ENCODE measurements at places on chromosomes 5 and 9.

DNA sequence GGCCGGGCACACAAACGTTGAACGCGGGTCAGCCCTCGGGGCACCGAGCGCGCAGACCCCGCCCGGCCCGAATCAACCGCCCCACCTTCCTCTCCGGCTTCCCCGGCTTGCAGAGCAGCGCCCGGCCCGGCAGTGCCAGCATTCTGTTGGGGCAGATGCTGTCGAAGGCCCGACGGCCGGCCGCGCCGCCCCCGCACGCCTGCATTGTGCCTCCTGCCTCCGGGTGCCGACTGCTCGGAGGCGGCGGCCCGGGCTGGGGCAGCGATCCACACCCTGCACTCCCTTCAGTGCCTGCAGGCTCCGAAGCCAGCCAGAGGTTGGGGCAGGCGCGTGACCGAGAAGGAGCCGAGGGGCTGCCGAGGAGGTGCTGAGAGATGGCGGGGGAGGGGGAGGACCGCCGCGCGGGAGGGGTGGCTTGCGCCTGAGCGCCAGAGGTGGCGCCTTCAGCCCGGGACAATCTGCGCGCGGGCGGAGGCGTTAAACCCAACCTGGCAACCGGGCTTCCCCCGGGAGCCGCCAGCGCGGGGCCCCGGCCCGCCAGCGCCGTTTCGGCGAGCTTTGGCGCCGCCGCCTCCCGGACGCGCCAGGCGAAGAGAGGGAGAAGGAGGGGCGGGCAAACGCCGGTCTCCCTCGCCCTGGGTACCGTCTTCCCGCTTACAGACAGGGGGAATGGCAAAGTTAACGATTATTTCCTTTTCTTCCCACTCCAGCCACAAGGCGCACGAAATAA is at the start of gene MCIDAS:
Gene MCIDAS, minus strand, starts transcription at position 382 of the 730 bp plus-strand sequence. Its CDS starts 177 bp downstream, at position 205.
- DNase-seq, result peak; percentile 58

GRCh38 chr9:69443178-69443577 is 118.2 kb downstream of the ENTREP1 start:
- DNase-seq, result no peak

DNA sequence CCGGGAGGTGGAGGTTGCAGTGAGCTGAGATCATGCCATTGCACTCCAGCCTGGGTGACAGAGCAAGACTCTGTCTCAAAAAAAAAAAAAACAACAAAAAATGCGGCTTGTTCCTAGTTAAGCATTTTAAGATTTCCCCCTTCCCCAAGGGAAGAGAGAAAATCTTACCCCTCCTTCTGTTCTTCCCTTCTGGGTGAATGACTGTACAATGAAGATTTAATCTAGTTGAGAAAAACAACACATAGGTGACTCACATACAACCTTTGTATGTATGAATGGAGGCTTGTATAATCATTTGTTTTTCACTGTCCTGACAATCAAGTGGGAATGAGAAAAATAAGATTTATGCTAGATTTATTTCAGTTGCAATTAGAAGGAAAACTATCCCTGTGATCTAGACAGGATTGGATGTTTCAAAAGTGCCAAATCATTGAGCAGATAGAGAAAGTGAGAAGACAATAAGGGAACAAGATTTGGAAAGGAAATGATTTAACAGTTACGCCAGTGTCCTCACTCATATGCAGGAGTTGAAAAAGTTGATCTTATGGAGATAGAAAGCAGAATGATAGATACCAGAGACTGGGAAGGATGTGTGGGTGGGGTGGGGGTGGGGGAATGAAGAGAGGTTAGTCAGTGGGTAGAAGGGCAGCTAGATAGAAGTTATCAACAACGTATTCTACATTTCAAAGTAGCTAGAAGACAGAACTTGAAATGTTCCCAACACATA is 16.7 kb downstream of the GDA start:
- DNase-seq, result no peak

GRCh38 chr5:122849771-122850170 is 4.4 kb downstream of the SNX24 start:
- no peak for DNase-seq

DNA sequence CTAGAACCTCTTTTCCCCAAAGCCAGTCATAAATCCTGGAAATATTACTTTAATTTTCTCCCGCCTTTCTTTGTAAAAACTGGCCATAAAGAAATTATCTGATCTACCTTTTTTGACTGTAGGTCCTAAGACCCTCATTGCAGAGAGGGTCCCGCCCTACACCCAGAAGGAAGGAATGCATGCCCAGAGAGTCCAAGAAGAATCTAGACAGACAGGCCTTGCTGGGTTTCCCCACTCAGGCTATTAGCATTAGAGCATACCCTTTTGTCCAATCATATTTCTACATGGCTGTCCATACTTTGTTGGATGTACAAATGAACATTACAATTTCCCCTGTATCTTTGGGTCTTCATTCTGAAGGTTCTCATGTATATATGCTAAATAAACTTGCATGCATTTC is 1.9 kb upstream of the ATG10 start:
- no peak for DNase-seq

Data from activated CD4-positive, alpha-beta T cell treated with anti-CD3 and anti-CD28 coated beads, Interleukin-2, amount 50 U/mL, for 16 hours (primary cell).